ENCODE measurements at places on chromosomes 6 and 20. TPM values are rescaled to one million over a fixed set of nuclear protein-coding genes. Genes with fewer than 3 reads are reported as not detected.

DNA sequence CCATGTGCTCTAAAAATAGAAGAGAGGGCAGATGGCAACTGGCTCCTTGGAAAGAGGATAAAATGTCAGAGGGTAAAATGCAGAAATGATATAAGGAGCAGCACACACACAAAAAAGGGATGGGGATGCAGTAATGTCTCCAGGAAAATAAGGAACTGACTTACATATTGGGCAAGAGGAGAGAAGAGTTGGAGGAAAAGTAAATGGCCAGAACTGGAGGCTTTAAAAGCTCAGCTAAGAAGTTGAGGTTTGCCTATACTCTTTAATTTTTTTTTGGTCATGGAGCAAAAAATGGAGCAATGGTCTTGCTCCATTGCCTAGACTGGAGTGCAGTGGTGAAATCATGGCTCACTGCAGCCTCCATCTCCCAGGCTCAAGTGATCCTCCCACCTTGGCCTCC is 93.7 kb downstream of the SULF2 start:
- no peak overlapping the region for H3K27ac ChIP-seq
- H3K36me3 ChIP-seq: peaks cover 55% of the 10 kb centered on the region
- no peak for DNase-seq
- H3K4me3 ChIP-seq: no peak overlapping the region

The FAM8A1 gene
- total RNA-seq: 8.1 TPM

DNA sequence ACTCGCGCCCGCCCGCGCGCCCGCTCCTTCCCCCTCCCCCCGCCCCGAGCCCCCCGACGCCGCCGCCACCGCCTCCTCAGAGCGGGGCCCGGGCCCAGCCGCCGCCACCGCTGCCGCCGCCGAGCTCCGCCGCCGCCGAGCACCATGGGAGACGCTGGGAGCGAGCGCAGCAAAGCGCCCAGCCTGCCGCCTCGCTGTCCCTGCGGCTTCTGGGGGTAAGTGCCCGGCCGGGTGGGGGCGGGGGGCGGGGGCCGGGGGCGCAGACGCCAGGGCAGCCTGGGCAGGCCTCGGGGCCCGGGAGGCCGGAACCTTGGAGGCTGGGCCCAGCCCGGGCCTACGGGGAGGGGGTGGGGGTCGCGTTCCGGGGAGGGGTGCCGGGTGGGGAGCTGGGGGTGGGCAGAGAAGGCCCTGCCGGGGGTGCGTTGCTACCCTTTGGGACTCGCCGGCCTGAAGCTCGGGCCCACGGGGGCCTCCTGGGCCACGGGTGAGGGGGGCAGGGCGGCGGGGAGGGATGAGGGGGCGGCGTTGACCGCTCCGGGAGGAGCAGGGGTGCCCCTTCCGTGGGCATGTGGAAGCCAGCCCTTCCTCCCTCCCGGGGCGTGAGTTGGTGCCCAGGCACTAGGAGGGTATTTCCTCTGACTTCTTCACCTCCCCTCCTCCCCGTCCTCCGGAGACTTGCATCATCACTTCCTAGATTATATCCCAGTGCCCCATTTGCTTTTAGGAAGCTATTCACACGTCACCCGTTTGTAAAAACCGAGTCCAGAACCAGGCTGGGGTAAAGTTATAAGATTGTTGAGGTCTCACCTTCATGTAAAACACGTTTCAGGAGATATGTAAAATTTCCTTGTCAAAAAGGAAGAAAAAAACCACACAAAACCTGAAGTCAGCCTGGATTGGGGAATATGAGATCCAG is 533 bp downstream of the ZFAND3 start:
- H3K36me3 ChIP-seq: no peaks in the 10 kb centered on the region
- H3K4me3 ChIP-seq: peak overlapping the region; percentile 94
- no peaks in the 10 kb centered on the region for H3K27me3 ChIP-seq
- peak; percentile 57 for DNase-seq
- H3K4me1 ChIP-seq: peaks cover 24% of the 10 kb centered on the region

GRCh38 chr6:91132461-91132860 is 545.6 kb upstream of the MAP3K7 start:
- no peak overlapping the region for H3K4me3 ChIP-seq
- H3K27ac ChIP-seq: no peak overlapping the region
- H3K27me3 ChIP-seq: no peaks in the 10 kb centered on the region

GRCh38 chr6:166539543-166539942 is 46.9 kb downstream of the RAMACL start:
- H3K36me3 ChIP-seq: no peaks in the 10 kb centered on the region
- peaks cover 17% of the 10 kb centered on the region for H3K4me1 ChIP-seq
- no peak overlapping the region for H3K27ac ChIP-seq
- no peak overlapping the region for H3K4me3 ChIP-seq
- no peak for DNase-seq

The TPBG gene
- 44.6 TPM for total RNA-seq

The C20orf204 gene
- 3.8 TPM for total RNA-seq

DNA sequence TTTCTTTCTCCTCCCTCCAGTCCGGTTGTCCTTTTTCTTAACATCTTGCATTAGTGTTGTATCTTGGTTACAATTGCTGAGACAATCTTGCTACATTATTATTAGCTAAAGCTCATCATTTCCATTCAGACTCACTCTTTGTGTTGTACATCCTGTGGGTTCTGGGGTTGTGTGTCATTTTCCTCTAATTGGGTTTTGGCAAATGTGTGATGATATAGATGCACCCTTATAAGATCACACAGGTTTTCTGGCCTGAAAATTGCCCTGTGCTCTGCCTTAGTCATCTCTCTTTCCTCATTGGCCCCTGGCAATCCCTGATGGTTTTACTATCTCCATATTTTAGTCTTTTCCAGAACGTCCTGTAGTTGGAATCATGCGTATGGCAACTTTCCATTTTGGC is 60.1 kb downstream of the PPP1R14C start:
- H3K4me1 ChIP-seq: peaks cover 26% of the 10 kb centered on the region
- H3K36me3 ChIP-seq: no peaks in the 10 kb centered on the region
- no peak overlapping the region for H3K4me3 ChIP-seq
- H3K27me3 ChIP-seq: no peaks in the 10 kb centered on the region
- H3K27ac ChIP-seq: peak overlapping the region; percentile 50
- DNase-seq: no peak

Data from PC-9 (cell line).